ENCODE measurements at places on chromosomes 6 and 20. TPM values are rescaled to one million over a fixed set of nuclear protein-coding genes. Genes with fewer than 3 reads are reported as not detected.

DNA sequence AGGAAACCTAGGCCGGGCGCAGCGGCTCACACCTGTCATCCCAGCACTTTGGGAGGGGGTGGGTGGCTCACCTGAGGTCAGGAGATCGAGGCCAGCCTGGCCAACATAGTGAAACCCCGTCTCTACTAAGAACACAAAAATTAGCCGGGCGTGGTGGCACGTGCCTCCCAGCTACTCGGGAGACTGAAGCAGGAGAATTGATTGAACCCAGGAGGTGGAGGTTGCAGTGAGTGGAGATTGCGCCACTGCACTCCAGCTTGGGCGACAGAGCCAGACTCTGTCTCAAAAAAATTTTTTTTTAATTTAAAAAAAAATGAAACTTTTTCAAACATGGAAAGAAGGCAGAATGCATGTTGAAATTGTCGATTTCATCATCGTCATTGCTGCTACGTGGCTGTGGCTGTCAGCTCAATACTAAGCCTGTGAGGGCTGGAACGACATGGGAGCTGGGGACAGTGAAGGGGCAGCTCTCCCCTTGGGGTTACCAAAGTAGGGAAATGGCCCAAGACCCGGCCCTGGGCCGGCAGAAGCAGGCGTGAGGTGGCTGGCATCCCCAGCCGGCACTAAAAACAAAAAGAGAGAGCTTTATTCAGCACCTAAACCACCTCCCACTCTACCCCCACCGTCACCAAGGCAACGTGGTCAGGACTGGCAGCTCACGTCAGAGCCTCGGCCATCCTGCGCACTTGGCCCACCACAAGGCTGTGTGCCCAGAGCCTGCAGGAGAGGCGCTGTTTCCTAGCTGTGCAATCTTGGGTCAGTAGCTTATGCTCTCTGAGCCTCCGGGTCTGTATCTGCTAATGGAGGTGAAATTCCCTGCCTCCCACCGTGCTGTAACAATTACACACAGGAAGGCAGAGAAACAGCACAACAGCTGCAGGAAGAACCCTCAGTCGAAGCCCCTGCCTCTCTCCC is 30.8 kb downstream of the AGPAT4 start:
- no peak for DNase-seq

DNA sequence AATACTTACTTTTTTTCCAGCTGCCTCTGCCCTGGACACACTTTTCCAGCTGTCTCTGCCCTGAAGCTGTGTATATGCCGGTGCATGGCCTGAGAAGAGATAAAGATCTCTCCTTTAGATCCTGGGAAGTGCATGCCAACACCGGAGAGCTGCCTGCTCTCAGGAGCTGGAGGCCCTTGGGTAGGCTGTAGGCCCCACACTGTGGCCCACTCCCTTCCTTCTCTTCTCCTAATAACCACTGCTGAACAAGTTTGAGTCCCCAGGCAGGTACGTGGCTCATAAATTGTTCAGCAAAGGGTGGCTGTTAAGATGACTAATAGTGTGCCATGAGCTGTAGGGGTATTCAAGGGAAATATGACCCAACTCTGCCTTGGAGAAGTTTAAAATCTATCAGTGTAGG is 102.5 kb downstream of the CD24 start:
- DNase-seq = no peak

DNA sequence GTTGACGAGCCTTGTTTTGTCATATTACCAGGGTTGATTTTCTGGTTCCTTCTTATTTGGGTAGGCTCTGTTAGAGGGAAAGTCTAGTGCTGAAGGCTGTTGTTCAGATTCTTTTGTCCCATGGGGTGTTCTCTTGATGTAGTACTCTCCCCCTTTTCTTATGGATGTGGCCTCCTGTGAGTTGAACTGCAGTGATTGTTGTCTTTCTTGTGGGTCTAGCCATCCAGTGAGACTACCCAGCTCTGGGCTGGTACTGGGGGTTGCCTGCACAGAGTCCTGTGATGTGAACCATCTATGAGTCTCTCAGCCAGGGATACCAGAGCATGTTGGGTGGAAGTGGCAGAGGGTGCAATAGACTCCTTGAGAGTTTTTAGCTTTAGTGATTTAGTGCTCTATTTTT is 680.6 kb downstream of the RFPL4B start:
- DNase-seq = no peak

- DNase-seq = no peak
Measured at GRCh38 chr20:39227416-39227815, 265.3 kb downstream of the DHX35 start.

DNA sequence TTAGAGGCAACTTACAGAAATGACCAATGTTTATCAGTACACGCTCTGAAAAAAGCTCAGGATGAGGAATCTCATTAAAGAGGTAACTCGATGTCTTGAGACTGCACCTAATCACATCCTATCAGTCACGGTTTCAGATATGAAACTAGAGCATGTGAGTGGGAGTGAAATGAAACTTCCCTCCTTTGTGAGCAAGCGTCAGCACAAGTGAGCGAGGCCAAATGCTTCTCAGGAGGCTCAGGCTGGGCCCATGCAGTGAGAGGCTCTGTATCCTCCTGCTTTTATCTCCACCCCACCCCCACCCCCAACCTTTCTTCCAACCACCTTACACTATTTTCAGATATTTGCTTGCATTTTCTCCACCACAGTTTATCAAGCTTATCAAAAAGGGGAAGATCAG is 140.8 kb upstream of the RIMS1 start:
- no peak for DNase-seq

DNA sequence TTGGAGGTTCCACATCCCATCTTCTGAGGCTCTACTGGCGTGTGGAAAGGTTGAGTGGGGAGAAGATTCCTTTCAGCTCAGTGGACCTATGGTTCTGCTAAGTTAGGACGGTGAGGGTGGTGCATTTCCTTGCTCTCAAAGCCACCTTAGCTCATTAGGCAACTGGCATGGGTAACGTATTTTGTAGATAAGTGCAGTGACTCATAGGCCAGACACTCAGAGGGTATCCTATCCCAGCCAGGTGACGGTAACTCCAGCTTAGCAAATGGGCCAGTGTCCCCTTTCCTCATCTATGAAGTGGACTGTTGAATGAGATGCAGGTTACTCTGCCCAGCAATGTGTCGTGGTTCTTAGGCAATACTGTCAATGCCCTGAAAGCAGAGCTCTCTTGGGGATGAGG is 3.7 kb downstream of the RPS6KA2 start:
- no peak for DNase-seq

Gene NCOA7
- 50.8 TPM for total RNA-seq

DNA sequence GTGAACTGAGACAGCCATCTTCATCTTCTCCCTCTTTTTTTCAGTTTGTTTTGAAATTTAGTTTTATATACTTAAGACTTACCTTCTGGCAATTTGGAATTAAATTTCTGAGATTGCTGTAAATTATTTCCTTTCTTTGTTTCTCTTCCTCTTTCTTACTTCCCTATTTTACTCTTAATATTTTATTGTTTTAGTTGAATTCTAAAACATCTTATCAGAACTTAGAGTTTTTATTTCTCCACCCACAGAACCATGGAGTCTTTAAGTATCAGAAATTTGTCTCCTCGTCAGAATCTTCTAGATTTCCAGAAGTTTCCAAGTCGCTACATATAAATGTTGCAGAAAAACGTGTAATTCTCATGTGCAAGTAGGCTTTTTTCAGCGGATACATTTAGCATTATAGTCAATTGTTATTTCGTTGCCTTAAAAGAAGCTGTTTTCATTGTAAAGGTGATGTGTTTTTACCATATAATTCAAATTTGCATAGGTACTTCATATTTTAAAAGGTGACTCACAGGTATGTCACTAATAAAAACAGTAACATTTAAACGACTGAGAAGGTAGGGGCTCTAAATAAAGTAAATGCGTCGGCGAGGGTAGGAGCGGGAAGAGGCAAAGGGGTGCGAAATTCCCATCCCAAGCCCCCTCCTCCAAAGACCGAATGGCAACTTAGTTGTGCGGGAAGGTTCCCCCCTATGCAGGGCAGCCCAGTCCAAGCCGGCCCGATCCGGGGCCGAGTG is 866 bp upstream of the MYO6 start:
- DNase-seq = no peak

- no peak for DNase-seq
Measured at GRCh38 chr6:115582386-115582785, 478.3 kb downstream of the FRK start.

Gene GRIK2
- not detected for total RNA-seq

DNA sequence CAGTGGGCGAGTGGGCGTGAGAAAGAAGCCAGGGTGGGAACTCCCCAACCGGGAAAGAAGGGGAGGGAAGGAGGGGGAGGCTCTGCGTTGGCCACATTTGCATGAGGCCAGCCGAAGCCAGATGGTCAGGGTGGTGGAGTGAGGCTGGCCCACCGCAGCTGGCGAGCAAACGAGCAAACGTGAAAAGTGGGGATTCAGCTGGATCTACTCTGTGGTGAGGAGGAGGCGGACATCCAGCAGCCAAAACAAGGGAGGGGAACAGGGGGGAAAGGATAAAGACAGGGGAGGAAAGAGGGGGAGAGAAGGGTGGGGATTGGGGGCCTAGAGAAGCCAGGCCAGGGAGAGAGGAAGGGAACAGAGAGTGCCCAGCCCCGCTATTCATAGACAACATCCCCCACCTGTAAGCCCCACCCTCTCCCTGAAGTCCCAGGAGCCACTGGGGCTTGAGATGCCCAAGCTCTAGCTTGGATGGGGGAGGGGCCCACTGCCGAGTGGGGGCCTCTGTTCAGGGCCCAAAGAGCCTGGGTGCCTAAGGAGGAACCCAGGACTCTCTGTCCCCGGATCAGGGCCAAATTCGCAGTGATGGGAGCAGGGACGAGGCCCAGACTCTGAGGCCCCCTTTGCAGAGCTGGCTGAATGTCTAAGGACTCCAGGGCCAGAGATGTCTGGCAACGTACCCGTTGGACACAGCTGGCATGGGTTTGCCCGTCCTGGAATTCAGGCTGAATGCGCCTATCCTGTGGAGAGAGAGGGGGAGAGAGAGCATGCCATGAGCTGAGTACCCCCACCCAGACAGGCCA is 45.1 kb downstream of the CPNE5 start:
- no peak for DNase-seq

DNA sequence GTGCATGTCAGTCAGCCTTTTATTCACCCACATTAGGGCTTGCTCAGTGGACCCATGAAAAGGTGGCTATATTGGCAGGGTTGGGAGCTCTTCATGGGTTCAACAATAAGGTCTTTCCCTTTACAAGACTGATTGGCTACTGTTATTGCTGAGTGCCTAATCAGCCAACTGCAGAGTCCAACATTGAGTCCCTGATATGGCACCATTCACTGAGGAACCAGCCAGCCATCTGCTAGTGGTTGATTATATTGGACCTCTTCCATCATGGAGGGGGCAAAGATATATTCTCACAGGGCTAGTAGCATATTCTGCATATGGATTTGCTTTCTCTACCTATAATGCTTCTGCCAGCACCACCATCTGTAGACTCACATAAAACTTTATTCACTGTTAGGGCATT is 69.9 kb downstream of the CDKAL1 start:
- no peak for DNase-seq

Gene KCNK5
- 8.8 TPM for total RNA-seq

Gene ZSCAN23
- total RNA-seq = 1.3 TPM

DNA sequence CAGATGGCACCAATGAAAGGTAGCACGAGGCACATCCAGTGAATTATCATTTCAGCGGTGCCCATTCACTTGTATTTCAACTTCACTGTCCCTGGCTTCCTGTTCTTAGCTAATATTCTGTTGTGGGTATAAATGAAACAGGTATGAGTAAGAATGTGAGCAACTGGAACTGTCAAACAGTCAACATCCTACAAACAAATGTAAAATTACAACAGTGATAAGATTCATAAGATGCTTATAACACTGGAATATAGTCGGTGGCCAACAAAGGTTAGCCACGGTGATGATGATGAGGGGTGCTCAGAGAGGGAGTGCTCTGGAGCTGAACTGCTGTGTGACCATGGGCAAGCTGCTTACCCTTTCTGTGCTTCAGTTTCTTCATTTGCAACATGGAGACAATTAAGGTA is 74.9 kb upstream of the TOX2 start:
- no peak for DNase-seq

- no peak for DNase-seq
Measured at GRCh38 chr6:139903411-139904157, 529.1 kb upstream of the CITED2 start.

DNA sequence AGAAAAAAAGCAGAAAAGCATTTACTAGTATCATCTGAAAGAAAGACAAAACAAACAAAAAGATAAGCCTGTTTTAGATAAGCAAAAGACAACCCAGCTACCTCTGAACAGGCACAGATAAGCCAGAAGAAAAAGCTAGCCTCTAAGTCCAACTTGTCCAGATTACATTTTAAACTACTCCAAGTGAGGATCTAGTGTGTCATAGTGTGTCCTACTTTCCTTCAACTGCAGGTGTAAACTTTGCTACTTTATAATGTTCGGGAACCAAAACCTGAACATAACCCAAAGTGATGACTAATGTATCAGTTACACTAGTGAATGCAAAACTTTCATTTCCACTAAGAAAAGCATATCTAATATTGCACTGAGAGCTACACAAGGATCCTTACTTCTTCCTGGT is 19.5 kb downstream of the ADNP start:
- DNase-seq = no peak

Gene ZBP1
- 0.16 TPM for total RNA-seq

GRCh38 chr6:154721460-154721859 is 11.8 kb upstream of the SCAF8 start:
- DNase-seq = no peak

Data from activated naive CD4-positive, alpha-beta T cell treated with anti-CD3 and anti-CD28 coated beads, Interleukin-2, amount 50 U/mL, for 72 hours (primary cell).